ENCODE measurements at places on chromosomes 2 and 18.

DNA sequence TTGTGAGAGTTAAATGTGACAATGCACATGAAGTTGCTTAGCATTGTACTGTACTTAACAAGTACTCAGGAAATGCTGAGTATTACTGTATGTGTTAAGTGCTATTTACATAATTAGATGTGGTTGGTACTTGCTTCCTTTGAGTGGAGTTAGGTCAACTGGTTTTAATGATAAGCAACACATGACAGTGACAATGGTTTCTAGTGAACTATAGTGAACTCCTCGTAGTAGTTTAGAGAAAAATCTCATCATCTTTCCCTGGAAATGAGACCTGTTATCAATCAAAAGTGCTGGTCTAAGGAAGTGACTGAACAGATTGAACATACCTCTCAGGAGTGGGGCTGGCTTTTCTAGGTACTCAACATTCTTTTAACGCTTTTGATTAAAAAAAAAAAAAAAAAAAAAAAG, 29.2 kb upstream of the ZDBF2 start:
- DNase-seq = no peak

- DNase-seq = no peak
These were observed 66.8 kb upstream of the SALL3 start for GRCh38 chr18:78912844-78913243.

DNA sequence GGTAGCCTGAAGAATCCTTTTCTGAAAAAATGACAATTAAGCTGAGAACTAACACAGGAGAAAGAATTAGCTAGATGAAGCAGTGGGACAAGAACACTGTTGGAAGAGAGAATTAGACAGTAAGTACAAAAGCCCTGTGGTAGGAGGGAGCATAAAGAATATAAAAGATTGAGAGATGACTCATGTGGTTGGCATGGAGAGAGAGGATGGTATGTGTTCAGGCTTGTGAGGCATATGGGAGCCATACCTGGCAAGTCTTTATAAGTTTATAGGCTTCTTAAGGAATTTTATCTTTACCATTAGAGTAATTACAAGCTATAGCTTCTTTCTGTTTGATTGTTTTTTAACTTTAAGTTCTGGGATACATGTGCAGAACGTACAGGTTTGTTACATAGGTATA, 325.0 kb downstream of the ARL6IP6 start:
- DNase-seq = no peak

- no peak for DNase-seq
These were observed 34.4 kb downstream of the MAIP1 start for GRCh38 chr2:199989822-199990221.

GRCh38 chr2:70923378-70924015, 12.2 kb upstream of the ATP6V1B1 start:
- DNase-seq = peak; percentile 57

GRCh38 chr18:46134920-46135675, 30.9 kb downstream of the HAUS1 start:
- no peak for DNase-seq

GRCh38 chr2:196555726-196556125, 83.8 kb upstream of the CCDC150 start:
- DNase-seq = no peak

GRCh38 chr2:72011791-72012190, 135.9 kb downstream of the CYP26B1 start:
- DNase-seq = no peak

Data from endothelial cell (in vitro differentiated cells).